ENCODE measurements at places on chromosomes 7 and 10.

DNA sequence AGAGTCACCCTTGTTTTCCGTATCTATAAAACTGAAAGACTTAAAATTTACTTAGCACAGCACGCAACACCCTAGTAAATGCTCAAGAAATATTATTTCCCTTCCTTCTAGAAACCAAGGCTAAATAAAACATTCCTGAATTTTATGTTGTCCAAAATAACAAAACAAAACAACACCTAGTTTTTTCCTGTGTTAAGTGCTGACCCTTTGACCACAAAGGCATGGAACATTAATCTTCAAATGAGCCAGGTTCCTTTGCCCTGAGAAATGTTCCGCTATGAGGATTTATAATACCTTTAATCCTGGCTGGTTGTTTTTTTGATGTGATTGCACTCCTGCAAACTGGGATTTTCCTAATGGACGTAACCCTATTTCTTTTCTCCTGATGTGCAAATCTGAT, 29.0 kb upstream of the DGKI start:
- DNase-seq: no peak

DNA sequence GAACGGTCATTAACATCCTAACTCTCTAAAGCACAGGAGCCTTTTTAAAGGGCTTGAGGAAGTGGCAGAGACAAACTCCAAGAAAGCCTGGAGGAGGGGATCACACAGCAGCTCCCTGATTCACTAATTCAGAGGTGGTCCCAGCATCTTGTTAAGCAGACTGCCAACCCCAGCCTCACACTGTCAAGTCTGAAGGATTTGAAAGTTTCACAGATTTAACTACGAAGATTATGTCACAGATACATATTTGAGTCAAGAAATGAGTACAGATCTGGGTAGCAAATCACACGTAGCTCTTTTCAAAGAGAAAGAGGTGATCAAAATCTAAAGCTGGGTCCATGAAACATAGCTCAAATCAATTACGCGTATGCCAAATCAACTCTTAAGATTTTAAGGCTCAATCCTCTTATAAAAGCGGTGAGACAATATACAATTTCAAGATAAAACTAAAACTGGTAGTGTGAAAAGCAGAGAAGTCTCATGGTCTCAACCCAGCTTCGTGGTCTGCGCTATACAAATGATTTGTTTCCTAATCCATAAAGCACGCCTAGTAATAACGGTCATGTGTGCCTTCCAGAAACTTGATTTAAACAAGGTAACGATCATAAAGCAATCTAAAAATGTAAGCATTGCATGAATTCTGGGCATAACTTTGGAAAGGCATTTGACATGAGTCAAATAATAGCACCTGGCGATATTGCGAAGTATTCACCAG, 229.9 kb upstream of the MKLN1 start:
- no peak for DNase-seq

DNA sequence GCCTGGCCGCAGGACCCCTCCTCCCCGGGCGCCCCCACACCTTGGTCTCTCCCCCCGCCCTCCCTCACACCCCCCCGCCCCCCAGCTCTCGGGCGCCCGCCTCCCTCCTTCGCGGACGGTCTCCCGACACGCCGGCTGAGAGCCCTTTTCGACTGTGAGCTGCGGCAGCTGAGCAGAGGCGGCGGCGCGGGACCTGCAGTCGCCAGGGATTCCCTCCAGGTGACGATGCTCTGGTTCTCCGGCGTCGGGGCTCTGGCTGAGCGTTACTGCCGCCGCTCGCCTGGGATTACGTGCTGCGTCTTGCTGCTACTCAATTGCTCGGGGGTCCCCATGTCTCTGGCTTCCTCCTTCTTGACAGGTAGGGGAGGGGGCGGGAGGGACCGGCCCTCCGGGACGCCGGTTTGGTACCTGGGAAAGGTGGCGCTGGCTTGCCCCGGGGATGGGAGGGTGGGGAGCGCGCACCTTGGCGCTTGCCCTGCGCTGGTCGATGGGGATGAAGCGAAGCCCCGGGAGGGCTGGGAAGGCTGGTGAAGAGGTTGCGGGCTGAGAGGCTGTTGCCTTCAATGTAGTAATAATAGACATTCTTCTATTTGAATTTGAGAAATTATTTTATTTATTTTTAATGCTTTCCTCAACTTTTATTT, at the start of gene BMPER:
Gene BMPER, plus strand, starts transcription at position 151 of the 644 bp plus-strand sequence. Its CDS starts 75 bp downstream, at position 226.
- peak; percentile 43 for DNase-seq

DNA sequence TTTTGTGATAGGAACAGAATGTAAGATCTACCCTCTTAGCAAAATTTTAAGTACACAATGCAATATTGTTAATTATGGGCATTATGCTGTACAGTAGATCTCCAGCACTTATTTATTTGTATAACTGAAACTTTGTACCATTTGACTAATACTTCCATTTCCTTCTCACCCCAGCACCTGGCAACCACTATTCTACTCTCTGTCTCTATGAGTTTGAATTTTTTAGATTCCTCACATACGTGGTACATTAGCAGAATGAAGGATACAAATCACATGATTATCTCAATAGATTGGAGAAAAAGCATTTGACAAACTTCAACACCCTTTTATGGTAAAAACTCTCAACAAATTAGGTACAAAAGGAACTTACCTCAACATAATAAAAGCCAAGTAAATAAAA, 90.3 kb upstream of the DLX6 start:
- no peak for DNase-seq

- no peak for DNase-seq
Measured at GRCh38 chr7:80677629-80678028, 39.2 kb downstream of the CD36 start.

GRCh38 chr10:43193496-43194080, 55.3 kb downstream of the CSGALNACT2 start:
- DNase-seq: no peak

GRCh38 chr10:95756809-95757684, 1.1 kb downstream of the ENTPD1 start:
- DNase-seq: no peak

DNA sequence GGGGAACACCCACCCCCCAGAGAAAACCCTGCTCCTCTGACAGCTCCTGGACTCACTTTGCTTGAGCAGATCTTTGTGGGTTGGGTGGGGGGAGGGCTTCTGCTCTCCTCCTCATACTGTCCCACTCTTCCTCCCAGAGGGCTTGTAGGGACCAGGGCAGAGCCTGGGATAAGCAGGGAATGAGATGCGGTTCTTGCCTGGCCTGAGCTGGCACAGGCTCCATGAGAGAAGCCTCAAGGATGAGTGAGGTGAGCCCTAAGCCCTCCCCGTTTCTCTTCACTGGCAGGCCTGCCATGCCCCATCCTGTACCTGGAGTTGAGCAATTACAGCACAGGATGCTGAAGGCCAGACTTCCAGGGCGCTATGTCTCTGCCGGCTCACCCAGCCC, 134.7 kb downstream of the ADAM12 start:
- no peak for DNase-seq
